ENCODE measurements at places on chromosomes 2 and 18. TPM values are rescaled to one million over a fixed set of nuclear protein-coding genes. Genes with fewer than 3 reads are reported as not detected.

GPAT2 gene
- 4.1 TPM for total RNA-seq

SUMO1 gene
- 19.1 TPM for total RNA-seq

DNA sequence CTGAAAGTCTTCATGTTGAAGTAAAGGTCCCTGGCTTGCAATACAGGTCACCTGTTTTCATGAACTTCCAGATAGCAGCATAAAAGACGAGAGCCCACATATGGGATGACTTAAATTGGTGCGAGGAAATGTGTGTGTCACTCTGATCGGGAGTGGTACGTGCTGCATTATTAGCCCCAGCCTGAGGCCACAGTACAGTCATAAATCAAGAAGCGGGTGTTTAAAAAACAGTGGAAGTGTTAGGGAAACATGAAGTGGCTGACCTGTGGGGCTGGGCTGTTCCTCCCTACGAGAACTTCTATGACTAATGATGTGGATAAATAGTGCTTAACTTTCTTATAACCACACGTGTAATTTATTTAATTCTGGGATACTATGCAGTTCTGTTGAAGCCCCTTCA lies 24.4 kb downstream of the RDH14 start:
- no peak for DNase-seq

RIOK3 gene
- 140 TPM for total RNA-seq

GRCh38 chr18:34077599-34077998 lies 147.1 kb downstream of the NOL4 start:
- DNase-seq, result no peak

GRCh38 chr2:230954746-230955145 lies 29.7 kb upstream of the GPR55 start:
- DNase-seq, result no peak

DNA sequence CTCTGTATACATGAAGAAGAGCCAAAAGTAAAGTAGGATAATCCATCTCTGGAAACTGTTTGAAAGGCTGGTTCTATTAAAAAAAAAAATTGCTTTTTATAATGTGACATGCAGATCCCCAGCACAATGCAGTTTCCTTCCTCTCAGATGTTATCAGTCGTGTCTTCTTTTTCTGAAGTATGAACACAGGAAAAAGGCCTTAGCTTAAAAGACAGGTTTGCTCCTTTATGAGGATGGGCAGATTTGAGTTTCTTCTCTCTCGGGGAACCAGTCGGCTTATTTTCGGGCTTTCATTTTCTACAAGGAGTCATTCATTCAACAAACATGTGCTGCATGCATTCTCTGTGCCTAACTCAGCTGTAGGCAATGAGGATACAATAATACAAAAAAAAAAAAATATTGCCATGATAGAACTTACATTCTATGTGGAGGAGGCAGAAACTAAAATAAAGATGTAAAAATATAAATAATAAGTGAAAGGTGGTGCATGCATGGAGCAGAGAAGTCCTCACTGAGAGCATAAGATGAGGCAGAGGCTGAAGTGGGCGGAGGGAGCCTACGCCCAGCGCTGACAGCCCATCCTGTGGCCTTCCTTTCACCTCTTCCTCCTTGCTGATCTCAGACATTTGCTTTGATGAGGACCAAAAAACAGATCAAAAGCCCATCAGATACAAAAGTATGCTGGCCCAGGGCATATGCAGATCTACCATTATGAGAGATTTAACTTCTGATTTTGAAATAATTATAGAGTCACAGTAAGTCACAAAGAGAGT lies at the start of gene CD226:
Gene CD226, minus strand, starts transcription at position 513 of the 773 bp plus-strand sequence. Its CDS starts 467 bp downstream, at position 46.
- no peak for DNase-seq

MYO1B gene
- total RNA-seq, result 123 TPM

GRCh38 chr2:222280795-222281194 lies 18.0 kb downstream of the PAX3 start:
- DNase-seq, result no peak

PLA2R1 gene
- 6.4 TPM for total RNA-seq

- no peak for DNase-seq
Measured at GRCh38 chr18:63981719-63982118, 11.8 kb downstream of the SERPINB8 start.

DNA sequence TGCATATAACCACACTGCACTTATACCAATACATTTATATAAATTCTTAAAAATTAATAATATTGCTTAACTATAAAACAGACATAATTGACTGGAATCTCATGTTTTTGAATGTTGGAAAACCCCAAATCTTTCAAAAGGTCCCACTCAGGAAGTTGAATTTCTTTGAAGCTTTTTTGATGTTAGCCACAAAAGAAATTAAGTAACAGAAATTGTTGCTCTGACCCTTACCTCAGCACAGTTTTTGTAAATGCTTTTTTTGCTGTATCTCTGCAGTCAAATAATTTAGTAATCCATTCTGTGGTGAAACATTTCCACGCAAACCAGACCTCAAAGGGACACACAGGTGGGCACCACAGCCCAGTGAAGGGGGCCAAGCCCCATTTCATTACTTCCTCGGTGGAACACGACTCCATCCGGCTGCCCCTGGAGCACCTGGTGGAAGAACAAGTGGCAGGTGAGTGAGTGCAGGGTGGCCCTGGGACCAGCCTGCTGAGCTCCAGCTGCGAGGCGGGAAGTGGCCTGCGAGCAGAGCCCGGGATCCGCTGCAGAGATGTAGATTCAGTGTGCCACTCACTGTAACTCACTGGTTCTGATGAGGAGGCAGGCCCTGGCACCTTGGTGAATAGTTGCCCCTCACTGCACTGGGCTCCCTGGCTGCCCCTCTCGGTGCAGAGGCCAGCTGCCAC lies 8.4 kb downstream of the SCLY start:
- DNase-seq, result no peak

PPP1R7 gene
- 33.0 TPM for total RNA-seq

DNA sequence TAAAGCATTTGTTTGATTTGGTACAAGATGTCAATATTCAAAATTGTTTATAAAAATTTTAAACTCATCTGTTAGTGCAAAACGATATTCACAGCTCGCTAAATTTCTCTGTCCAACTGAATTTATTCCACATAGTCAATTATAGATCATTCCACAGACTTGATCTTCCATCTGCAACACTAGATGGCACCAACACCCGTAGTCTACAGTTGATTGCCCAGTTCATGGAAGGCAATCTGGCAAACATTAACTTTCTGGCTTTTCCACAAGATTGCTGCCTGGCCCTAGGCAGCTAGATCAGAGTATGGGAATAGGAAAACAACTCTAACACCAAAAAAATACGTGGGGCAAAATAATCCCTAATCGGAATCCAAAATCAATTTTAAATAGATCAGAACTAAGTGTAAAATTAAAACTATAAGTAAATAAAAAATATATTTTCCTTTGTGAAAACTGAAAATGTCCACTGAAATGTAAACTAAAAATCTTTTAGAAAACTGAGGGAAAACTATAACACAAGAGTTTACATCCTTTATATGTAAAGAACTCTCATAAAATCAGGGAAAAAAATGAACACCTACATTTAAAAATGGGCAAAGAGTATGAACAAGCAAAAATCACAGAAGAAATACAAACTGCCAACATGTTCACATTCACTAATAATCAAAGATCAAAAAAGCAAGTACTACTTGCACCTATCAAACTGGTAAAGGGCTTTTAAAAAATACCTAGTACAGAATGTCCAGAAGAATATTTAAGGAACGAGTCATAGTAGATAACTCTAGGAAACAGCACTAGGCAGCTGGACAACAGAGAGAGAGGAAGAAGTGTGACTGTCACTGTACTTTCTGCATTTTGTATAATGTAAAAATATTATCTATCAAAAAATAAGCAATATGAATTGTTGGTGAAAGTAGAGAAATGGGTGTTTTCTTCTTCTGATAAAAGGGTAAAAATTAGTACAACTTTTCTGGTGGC lies 35.0 kb downstream of the RTN4 start:
- DNase-seq, result peak; percentile 59

DNA sequence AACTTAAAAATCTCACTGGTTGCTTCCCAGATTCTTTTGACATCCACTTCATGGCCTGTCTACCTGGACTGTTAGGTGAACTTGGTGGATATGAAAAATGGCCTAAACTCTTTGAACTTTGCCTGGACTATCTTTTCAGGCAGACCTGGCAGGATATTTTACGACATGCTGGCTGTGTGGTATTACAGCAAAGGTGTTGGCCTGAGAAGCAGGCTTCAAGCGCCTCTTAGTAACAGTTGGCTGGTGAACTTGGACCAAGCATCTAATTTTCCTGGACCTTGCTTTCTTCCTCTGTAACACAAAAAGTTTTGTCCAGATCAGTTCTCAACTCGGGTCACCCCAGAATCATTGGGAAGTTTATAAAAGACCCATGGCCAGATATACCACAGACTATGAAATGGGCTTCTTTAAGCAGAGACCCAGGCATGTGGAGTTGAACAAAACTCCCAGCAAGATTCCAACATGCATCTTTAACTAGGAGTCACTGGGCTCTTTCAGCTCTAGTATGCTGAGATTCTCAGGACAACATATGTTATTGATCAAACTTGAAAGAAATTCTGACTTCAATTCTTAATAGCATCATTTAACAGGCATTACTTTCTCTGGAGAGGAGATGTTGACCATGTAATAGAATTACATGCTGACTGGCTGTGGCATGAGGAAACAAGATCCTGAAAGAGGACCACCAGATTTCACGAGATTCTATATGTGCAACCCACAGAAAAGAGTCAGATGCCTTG lies 4.4 kb downstream of the LYPD1 start:
- no peak for DNase-seq

GRCh38 chr2:6412533-6413091 lies 453.1 kb downstream of the CMPK2 start:
- DNase-seq, result no peak

- no peak for DNase-seq
Measured at GRCh38 chr2:237631007-237631785, 3.8 kb downstream of the LRRFIP1 start.

RAD51AP2 gene
- not detected for total RNA-seq

ARHGAP15 gene
- total RNA-seq, result 66.3 TPM

GRCh38 chr18:67926929-67927864 lies 410.7 kb upstream of the DSEL start:
- no peak for DNase-seq

C2orf80 gene
- total RNA-seq, result not detected

CHRNG gene
- not detected for total RNA-seq

DNA sequence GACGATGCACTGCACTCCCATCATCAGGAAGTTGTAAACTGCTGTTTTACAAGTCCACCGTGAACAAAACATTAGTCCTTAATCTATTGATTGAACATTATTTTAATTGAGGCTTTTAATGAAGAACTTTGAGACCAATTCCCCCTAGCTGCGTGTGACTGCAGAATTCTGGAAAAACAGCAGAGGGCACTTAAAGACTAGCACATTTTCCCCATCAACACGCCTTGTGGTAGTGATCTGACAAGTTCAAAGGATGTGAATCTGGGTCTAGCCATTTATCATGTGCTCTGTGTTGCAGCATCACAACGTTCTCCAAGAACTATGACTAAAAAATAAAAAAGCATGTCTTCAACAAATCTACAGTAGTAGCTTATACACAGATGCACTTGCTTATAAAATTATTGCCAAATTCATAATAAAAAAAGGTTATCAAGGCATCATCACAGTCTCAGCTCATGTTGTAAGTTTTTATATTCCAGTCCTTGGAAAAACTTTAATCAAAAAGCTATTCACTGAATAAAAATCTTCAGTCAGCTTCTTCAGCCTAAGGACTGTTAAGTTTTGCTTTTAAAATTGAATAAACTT lies 35.8 kb downstream of the SKOR2 start:
- no peak for DNase-seq

XPO1 gene
- 234 TPM for total RNA-seq

RNU2-63P gene
- total RNA-seq, result not detected

GRCh38 chr2:224272237-224272910 lies 129.5 kb downstream of the FAM124B start:
- no peak for DNase-seq

- DNase-seq, result no peak
Measured at GRCh38 chr18:50911006-50911405, 32.1 kb downstream of the ME2 start.

- no peak for DNase-seq
Measured at GRCh38 chr2:171852366-171852888, 41.6 kb downstream of the SLC25A12 start.

C1GALT1C1L gene
- not detected for total RNA-seq

IL36RN gene
- total RNA-seq, result not detected

- no peak for DNase-seq
Measured at GRCh38 chr2:200609028-200609614, 23.3 kb downstream of the AOX1 start.

GRCh38 chr2:86764661-86765309 lies 25.9 kb downstream of the CD8A start:
- peak; percentile 71 for DNase-seq

FBXO15 gene
- total RNA-seq, result 31.0 TPM

GRCh38 chr2:133360190-133360589 lies 208.1 kb downstream of the NCKAP5 start:
- DNase-seq, result no peak

DNA sequence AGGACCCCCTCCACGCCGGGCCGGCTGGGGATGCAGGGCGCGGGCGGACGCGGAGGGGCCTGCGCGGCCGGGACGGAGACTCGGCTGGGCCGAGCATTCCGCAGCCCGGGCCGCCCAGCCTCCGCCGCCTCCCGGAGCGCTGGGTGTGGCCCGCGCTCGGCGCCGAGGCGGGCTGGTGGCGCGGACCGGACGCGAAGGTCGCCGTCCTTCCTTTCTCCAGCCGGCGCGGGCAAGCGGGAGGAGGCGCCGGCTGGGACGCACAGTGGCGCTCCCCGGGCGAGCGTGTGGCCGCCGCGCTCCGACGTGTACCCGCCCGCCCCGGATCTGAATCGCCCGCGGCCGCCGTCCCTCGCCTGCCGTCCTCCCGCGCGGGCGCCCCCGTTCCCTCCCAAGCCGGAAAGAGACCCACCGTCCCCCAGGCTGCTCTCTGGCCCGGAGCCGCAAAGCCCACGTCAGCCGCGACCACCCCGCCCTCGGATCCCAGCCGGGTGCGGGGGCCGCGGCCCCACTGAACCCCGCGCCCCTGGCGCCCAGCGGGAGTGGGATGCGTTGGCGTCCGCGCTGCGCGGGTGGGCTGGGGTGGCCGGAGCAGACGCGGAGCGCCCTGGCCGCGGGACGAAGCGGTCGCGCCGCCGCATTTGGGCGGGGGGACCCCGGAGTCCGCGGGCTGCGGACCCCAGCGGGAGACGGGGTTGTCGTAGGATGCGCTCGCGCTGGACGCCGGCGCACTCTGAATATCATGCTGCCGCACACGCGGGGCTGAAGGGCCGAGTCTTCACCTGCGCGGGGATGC lies 634 bp downstream of the SPATS2L start:
- peak; percentile 78 for DNase-seq
